ENCODE measurements at places on chromosomes 6 and 20.

- DNase-seq = no peak
These were observed 2.1 kb downstream of the TGM6 start for GRCh38 chr20:2382833-2383232.

GRCh38 chr6:29995340-29995777, 53.0 kb downstream of the HLA-A start:
- DNase-seq = no peak

DNA sequence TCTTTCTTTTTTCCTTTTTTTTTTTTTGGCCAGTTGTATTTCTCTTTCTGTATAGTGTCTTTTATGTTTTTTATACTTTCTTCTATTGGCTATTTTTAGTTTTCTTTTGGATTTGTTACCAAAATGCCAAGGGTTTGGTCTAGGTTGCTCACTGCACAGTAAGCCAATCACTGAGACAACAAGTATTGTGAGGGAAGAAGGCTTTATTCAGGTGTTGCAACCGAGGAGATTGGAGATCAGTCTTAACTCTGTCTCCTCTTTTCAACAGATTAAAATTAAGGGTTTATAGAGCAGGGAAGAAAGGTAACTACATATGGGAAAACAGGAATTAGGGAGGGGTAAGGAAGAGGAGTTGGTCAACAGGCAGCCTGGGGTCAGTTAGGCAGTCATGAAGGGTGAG, 10.1 kb upstream of the TRIM26 start:
- no peak for DNase-seq

GRCh38 chr20:46249671-46250070, 58.6 kb downstream of the CDH22 start:
- DNase-seq = no peak

DNA sequence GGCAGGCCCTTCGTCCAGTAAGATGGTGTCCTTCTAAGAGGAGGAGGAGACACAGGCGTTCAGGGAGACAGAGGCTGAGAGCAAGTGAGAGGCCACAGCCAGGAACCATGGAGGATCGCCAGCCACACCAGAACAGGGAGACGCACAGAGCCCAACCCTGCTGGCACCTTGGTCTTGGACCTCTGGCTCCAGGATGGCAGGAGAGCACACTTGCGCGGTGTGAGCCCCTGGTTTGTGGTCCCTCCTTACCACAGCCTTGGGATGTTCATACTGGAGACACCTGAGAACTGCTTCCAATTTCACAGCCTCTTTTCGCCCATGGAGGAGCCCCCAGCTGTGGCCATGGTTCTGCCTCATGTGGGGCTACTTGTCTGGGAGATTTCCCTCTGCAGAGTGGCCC, 222.4 kb downstream of the DLL1 start:
- no peak for DNase-seq

GRCh38 chr6:122878796-122879195, 89.7 kb downstream of the SMPDL3A start:
- no peak for DNase-seq

GRCh38 chr20:44241796-44242195, 5.3 kb upstream of the GDAP1L1 start:
- no peak for DNase-seq

DNA sequence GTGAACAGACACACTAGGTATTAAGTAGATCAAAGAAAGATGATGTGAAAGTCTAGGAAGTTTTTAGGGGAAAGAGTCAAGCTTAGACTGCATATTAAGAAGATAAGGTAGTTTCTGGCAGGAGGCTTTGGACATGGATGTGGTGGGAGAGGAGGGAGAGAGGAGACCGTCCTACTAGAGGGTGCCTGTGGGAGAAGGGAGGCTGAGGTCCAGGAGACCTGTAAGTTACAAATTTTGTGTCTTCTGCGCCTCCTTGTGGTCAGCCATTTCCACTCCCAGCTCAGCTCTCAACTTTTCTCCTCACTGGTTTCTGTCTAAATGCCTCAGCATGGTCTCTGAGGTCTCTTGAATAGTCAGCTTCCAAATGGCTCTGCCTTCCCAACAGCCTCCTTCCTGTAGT, 193.5 kb downstream of the UNC5CL start:
- DNase-seq = peak; percentile 7

GRCh38 chr6:37952027-37952426, 132.5 kb downstream of the ZFAND3 start:
- DNase-seq = no peak

GRCh38 chr6:105567140-105567539, 164.3 kb upstream of the PREP start:
- DNase-seq = no peak

Data from NCI-H2107 (cell line).